Upper lobe of right lung (tissue), 1 donor: ENCODE measurements at places on chromosomes 2 and 18. TPM values are rescaled to one million over a fixed set of nuclear protein-coding genes. Genes with fewer than 3 reads are reported as not detected.
A peak's percentile ranks its signal among the peaks of the same experiment; 100 is the strongest.

- no peak for DNase-seq
Observed at GRCh38 chr18:1513519-1513918, 608.8 kb downstream of the ADCYAP1 start.

GRCh38 chr2:128770143-128771085 lies 451.7 kb upstream of the HS6ST1 start:
- peak; percentile 60 for DNase-seq

GRCh38 chr2:64604155-64604554 lies 49.6 kb downstream of the SERTAD2 start:
- DNase-seq: no peak

DNA sequence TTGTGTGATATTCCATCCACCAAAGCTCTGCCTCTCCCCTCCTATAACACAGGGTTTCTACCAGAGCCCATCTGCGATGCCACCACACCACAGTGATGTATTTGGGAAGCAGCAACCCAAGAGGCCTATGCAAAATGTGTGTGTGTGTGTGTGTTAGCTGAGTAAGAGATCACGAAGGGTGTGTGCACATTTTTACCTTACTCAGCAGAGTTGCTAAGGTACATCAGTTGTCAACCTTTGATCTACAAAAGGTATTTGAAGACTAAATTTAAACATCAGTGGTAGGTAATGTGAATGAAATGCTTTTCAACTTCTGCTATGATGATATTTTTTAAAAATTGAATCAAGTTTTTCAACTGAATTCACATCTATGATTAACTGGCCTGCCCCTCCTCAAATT lies 227.6 kb downstream of the FBXO15 start:
- no peak for DNase-seq

DNA sequence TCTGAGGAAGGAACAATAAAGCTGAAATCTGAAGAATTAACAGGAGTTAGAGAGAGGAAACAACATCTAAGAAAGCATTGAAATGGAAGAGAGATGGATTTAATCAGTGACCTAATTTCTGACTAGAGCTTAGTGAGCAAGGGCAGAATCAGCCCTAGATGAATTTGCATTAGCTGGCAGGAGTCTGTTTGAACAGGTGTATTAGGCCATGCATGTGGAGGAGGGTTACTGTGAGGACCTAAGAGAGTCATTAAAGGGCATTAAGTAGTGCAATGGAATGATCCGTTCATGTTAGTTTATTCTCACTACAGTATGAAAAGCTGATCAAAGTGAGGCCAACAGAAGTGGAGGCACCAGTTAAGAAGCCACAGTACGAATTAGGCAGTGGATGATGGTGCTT lies 285.3 kb downstream of the GRB14 start:
- DNase-seq: no peak

GRCh38 chr18:31407649-31408048 lies 31.1 kb downstream of the DSG4 start:
- DNase-seq: no peak

- no peak for DNase-seq
Observed at GRCh38 chr2:65527451-65528240, 95.2 kb upstream of the SPRED2 start.

GRCh38 chr2:85194780-85195480 lies 61.7 kb downstream of the TCF7L1 start:
- no peak for DNase-seq

DNA sequence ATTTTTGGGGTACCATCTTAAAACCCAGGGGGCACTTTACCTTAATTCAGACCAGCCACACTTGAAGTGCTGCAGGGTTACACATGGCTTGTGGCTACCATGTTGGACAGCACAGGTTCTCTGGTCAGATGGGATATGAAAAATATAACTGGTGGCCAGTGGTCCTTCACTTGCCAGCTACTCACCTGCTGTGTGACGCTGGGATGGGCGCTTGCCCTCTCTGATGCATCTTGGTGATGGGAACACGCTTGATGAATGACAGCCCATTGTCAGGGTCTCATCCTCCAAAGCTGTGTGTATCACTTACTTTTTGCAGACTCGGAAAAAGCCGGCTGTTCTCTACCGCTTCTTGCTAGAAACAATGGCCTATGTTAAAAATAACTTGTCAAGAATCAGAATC lies 22.5 kb downstream of the HJURP start:
- peak; percentile 27 for DNase-seq

GRCh38 chr2:238886453-238887094 lies 38.7 kb downstream of the TWIST2 start:
- DNase-seq: no peak

DNA sequence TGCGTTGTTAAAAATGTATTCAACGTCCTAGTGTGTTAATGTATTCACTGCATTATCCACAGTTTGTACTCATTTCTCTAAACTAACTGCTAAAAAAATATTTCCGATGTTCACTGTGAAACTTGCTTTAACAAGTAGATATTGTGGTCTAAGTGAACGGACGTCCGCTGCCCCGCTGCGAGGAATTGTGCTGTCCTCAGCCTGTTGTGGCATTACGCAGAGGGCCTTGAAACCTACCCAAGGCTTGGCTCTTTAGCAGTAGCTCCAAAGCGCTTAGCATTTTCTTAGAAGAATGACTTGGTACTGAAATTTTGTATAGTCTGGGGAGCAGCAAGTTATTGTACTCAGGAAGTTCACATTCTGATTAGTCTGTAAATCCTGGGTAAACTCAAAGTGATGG lies 136.5 kb upstream of the SP5 start:
- no peak for DNase-seq

DNA sequence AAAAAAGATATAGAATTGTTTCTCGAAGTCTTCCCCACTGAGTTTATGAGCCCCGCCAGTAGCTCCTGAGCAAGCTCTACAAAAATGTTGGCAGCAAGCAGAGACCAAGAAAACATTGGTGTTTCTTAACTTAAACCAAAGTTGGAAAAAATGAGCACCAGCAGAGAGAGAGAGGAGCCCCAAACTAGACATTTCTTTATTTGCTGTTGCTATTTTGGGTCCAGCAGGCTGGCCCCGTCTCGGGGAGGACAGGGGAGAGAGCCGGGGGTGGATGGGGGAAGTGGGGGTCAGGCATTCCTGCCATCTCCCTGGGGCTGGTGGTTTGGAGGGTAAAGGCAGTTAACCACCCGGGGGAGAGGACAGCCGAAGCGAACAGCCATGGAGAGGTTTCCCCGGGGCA lies 113.0 kb downstream of the DYSF start:
- DNase-seq: no peak

DNA sequence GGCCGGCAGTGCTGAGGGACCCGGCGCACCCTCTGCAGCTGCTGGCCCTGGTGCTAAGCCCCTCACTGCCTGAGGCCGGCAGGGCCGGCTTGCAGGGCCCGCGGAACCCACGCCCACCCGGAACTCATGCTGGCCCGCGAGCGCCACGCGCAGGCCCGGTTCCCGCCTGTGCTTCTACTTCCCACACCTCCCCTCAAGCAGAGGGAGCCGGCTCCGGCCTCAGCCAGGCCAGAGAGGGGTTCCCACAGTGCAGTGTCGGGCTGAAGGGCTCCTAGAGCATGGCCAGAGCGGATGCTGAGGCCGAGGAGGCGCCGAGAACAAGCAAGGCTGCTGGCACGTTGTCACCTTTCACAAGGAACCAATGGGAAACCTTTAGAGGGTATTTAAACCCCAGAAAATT lies 36.8 kb upstream of the ZNF532 start:
- no peak for DNase-seq

DNA sequence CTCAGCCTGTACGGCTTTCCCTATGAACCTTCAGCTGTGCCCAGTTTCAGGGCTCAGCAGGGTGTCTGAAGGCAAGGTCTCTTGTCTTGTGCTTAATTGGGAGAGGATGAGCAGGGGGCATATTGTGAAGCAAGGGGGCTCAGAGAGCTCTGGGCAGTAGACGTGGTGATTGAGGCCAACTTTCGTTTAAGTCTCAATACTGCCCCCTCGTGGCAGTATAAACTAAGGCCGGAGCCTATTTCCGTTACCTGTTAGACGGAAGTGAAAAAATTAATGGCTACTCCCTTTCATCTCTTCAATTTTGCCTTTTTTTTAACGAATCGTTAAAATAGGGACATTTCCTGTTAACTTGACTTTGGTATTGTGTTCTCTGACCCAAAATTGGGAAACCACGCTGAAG lies 193.4 kb downstream of the TDRD15 start:
- no peak for DNase-seq

GRCh38 chr2:70469435-70469834 lies 84.2 kb downstream of the TGFA start:
- no peak for DNase-seq

DNA sequence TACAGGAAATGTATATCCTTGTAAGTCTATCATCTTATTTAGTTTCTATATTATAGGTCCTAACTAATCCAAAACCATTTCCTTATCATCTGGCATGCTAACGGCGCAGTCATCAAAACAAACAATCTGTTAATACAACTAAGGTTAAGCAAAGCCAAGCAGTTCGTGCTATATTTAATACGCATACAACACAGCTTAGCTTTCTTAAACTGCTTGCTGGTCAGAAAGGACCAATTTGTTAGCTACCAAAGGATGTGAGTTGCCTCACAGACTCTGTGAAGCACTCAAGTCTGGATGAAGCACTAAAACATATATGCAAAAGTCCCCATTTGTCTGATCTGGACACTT lies 67.0 kb downstream of the ZEB2 start:
- DNase-seq: no peak

GRCh38 chr2:119958670-119959268 lies 54.1 kb upstream of the EPB41L5 start:
- no peak for DNase-seq

DNA sequence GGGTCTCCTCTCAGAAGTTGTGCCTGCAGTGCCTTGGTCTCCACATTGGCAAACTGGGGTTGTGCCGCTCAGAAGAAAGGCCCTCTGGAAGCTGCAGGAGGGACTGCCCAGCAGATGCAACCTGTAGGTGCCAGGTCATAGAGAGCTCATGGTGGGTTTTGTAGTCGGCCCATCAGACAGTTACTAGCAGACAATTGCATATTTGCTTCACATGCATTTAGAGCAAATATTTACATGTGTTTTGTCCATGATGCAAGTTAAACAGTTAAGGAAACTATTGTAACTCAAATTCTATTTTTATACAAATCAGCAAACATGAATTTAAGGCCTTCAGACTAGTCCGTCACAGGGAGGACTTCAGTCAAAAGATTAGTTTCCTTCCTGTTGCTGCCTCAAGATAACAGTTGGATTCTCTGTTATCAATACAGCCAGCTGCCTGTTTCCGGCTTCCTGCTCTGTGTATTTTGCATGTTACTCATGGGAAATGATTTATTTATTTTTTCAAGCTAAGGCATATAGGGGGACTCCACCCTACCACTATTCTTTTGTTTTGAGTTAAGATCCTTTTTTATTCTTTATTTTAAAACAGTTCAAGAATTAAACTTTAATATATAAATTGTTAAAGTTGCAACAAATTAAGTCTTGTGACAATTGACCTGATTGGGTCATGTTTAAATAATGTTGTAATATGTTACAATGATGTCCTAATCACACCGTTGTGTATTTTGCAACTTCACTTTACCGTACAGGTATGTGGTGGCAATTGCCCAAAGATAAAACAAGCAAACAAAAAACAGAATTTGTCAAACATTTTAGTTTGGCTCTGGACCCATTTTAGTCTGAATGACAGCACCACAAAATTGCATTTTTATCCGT lies 133.5 kb downstream of the SPTBN1 start:
- DNase-seq: no peak

- DNase-seq: no peak
Observed at GRCh38 chr2:182816866-182817265, 49.6 kb downstream of the FRZB start.

DNA sequence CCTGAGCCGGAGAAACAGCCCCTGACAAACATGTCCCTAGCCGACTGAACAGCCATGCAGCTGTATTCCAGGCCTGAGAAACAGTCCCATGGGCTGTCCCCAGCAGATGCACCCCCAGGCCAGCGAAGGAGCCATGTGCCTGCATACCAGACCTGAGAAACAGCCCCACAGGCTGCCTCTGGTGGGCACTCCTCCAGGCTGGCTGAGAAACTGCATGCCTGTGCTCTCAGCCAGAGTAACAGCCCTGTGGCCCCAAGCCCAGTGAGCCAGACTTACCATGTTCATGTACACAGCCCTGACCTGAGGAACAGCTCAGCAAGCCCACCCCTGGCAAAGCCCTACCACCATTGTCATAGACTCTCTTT lies 24.8 kb downstream of the BOLL start:
- no peak for DNase-seq

DNA sequence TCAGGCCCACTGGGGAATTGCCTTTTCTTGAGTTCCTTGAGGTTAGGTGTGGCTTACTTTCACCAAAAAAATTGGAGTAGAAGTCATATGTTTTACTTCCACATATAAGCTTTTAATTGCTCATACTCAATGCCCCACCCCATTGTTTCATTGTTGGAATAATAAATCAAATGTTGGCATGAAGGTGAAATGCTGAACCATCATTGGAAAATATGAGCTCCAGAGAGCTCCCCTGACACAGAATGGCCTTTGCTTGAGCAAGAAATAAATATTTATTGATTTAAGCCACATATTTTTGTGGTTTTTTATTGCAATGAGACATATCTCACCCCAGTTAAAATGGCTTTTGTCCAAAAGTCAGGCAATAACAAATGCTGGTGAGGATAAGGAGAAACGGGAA lies 167.3 kb upstream of the SRD5A2 start:
- no peak for DNase-seq

DNA sequence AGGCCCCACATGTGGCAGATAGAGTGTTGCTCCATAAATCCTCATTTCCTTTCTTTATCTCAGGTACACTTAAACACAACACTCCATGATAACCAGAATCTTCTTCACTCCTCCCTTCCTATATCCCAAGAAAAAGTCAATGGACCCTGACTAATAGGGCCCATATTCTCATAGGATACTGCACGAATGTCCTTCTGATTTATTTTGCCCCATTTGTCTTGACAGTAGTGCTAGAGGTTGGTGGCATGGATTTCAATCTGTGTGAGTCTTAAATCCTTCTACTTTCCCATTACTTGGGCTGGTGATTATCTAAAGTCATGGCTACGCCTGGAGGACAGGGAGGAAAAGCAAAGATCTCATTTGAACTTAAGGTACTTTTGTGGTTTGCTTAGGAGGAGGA lies 156.0 kb downstream of the ACOXL start:
- DNase-seq: no peak

GRCh38 chr18:49212819-49213218 lies 247.6 kb downstream of the DYM start:
- no peak for DNase-seq

DNA sequence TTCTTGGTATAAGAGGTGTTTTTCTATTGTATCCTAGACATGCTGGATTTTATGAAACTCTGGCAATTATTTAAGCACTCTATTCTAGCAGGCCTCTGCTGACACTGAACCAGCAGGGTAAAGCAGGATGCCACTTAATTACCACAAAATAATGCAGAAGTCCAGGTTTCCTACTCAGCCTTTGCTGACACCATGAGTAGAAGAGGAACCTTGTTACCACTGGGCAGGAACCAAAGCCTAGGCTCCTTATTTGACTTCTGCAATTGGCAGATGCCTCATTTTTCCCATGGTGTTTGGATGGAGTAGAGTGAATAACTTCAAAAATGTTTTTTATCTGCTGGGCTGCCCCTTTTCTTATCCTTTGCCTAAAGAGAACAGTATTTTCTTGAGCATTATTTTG lies 60.8 kb downstream of the THNSL2 start:
- DNase-seq: no peak

The CRYBA2 gene
- not detected for total RNA-seq

The VWC2L gene
- total RNA-seq: not detected

The AMER3 gene
- total RNA-seq: not detected

The IGFBP5 gene
- 169 TPM for total RNA-seq

The DNAJC5G gene
- total RNA-seq: not detected

The CFAP53 gene
- total RNA-seq: not detected

The ZNF396 gene
- total RNA-seq: 3.1 TPM

The CCDC141 gene
- total RNA-seq: 25.7 TPM

The MDH1B gene
- 0.26 TPM for total RNA-seq

The FAM124B gene
- 4.4 TPM for total RNA-seq

The MAP4K4 gene
- total RNA-seq: 88.7 TPM

The ZNF24 gene
- 54.7 TPM for total RNA-seq

The OTX1 gene
- total RNA-seq: not detected

The SLC25A12 gene
- 11.5 TPM for total RNA-seq
